Activated T-cell treated with anti-CD3 and anti-CD28 coated beads for 24 hours (primary cell): ENCODE measurements at places on chromosomes 16 and 17.
A peak's percentile ranks its signal among the peaks of the same experiment; 100 is the strongest.

DNA sequence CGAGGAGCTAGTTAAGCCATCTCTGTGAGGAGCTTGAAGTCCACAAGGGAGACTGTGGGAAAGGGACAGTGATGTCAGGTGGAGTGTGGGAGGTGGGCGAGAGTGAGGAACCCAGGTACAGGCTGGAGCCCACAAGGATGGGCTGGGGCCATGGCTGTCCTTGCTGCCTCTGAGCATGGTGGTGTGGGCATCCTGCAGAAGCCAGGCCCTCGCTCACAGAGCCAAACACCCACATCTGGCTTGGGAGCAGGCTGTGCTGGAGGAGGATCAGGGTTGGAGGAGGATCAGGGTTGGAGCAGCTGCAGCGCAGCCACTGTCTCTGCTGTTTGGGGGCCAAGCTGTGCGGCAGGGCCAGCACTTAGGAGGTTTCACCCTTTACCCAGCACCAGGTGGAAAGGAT is 58.2 kb upstream of the ENPP7 start:
- no peak for DNase-seq

DNA sequence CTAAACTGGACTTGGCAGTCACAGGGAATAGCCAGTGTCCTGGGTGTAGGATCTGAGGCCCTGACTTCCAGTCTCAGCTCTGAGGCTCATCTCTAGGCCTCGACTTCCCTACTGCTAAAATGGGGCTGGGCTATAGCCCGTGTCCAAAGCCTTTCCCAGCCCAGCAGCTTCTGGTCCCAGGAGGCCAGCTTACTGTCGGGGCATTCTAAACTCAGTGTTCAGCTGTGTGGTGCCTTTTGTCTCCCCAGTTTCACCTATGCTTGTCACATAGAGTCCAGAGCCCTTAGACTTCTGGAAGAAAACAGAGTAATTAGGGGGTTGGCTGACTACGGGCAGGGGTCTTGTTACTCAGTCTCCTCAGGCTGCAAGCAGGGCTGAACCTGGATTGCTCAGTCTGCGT is 94.8 kb downstream of the WSCD1 start:
- DNase-seq = no peak

GRCh38 chr17:13647543-13648021 is 45.9 kb upstream of the HS3ST3A1 start:
- no peak for DNase-seq

DNA sequence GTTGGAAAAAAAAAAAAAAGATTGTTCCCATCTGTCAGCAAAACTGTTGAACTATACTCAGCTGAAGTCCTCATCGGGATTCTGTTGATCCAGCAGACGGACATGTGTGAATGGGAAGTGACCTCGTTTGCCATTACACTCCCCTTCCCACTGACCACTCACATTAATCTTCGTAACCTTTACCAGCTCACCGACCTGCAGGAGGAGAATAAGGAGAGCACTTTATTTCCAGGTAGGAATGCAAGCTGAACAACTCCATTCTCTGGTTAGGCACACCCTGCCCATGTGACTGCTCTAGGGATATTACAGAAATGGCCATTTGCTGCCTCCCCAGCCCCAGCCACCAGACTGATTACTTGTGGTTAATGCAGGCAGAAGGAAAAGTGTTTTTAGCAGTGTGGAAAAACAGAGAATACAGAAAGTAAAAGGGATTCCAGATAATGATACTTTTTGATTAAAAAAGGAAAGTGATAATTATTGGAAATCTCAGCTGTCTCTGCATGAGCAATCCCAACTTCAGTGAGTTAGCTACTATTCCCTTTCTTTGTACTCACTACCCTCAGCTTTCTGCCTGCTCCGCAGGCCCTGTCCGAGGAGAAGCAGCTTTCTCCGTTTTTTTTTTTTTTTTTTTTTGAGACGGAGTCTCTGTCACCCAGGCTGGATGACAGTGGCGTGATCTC is 23.6 kb upstream of the YWHAE start:
- DNase-seq = no peak

GRCh38 chr17:77496831-77497577 is 356.2 kb downstream of the SEC14L1 start:
- no peak for DNase-seq

- no peak for DNase-seq
Observed at GRCh38 chr16:19997264-19997663, 76.4 kb downstream of the GPR139 start.

DNA sequence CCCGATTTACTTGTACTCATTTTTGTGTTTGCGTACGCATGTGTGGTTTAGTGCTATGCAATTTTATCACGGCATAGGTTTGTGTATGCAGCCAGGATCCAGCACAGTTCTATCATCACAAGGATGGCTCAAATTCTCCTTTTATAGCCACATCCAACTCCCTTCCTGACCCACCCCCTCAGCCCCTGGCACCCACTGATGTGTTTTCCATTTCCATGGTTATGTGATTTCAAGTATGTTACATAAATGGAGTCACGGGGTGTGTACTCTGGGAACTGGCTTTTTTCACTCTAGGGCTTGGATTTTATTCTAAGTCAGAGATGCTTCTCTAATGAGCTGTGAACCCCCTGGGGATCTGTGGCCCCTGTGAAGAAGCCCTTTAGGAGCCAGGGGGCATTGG is 16.8 kb downstream of the IL4R start:
- DNase-seq = no peak

GRCh38 chr17:8913091-8913490 is 45.6 kb upstream of the PIK3R6 start:
- no peak for DNase-seq

DNA sequence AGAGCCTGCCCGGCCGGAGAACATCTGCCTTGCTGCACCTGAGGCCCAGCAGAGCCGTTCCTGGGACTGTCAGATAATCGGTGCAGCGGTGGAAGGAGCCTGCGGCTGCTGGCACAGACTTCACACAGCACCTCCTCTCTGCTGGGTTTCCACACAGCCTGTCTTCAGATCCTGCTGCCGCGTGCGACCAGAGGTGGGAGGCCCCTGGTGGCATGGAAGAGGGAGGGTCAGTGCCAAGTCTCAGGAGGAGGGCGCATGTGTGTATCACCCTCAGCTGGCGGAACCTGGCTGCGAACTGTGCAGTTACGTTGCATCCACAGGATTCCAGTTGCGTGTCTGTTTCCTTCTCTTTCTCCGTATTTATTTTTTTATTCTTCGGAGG is 3.3 kb downstream of the CDK5R1 start:
- no peak for DNase-seq

DNA sequence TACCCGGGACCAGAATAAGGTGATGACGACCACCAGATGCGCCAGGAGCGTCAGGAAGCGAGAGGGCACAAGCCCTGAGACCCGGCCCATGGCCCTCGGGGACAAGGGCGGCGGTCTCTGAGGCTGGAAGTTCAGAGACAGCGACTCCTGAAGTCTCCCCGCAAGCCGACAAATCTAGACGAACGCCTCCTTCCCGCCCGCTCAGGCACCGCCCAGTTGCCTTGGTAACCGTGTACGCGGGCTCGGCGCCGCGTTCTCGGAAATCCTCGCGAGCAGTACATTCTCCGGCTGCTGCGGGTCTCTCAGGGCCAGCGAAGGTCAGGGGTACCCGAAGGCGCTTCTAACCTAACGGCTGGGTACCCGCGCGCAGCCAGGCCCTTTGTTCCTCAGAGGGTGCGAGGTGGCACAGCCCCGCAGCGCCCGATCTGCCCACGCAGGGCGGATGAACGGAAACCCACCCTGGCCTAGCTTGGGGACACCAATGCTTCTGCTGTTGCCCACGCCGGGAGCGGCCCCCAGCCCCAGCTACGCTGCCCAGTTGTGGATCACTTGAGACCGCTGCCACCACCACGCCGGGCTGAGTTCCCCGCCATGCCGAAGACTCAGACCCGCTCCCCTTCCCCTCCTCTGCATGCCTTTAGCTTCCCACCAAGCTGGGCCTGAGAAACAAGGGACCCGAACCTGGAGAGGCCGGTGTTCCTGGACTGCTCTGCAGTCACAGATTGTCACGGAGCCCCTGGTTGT is at the start of gene TMEM107:
TMEM107 (minus strand) TSS at position 184 of the 744 bp plus-strand sequence; CDS start at position 90, 94 bp downstream.
- peak; percentile 83 for DNase-seq

DNA sequence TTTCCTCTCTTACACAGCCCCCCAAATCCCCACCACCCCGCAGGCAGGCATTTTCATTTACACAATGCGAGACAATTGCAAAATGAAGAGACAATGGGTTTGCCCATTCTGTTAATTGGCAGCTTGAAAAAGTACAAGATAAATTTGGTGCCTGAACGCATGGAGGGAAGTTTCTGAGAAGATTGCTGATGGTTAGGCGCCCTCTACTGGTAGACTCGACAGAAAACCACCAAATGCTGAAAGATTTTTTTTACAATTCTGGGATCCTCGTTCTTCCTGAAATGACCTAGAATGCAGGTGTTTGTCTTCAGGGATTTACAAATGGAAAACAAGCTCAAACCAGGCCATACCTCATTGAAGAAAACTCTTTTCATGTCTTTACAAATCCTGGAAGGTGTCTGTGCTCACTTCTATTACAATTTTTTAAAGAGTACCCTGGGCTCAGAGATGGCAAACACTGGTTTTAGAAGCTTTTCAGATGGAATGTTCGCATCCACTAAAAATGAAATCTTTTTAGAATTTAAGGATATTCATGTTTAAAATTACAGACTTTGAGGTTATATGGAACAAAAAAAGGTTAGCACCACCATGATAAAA is 338.5 kb downstream of the PMP22 start:
- peak; percentile 32 for DNase-seq

DNA sequence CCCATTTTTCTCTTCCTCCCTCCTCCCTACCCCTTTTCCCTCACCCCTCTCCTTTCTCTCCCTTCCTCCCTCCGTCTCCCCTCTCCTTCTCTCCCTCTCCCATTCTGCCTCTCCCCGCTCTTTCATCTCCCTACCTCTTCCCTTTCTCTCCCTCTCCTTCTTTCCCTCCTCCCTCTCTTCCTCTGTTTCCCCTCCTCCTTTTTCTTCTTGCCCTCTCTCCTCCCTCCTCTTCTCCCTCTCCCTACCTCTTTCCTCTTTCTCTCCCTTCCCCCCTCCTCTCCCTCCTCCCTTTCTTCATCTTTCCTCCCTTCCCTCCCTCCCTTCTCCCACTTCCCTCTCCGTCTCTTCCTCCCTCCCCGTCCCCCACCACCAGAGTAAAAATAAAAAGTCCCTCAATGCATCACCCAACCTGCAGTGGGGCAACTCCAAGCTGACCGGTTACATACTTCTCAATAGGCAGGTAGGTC is 10.4 kb downstream of the CHD9NB start:
- DNase-seq = no peak

DNA sequence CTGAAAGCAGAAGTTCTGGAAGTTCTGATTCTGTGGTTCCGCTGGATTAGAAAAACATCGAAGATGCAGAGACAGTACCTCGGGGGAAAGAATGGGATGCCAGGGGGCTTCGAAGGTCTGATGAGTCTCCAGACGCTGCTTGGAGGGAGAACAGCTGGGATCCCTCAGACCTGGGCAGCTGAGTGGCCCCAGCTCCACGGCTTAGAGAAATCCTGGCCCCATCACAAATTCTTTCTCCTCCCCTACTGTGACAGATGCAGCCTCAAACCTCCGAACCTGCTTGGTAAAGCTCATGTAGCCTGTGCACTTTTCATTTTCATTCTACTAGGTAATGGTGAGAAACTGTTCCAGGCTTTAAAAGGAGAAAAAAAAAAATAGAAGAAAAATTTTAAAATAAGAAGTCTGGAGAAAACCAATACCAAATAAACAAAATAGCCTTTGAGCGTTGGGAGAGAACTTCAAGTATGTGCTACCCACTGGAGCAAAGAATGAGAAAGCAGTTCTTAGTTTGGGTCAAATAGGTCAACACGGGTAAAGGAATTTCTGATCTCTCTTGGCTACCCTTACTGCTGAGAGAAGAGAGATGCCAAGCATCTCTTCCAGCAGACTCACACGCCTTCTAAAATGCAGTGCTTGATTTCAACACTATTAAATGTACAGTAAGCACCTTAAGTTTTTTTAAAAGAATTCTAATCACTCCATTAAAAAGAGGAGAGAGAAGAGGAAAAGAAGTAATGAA is 19.9 kb downstream of the MAF start:
- no peak for DNase-seq

GRCh38 chr16:59319871-59320270 is 585.8 kb upstream of the GOT2 start:
- no peak for DNase-seq

- DNase-seq = no peak
Observed at GRCh38 chr17:43860927-43861622, 14.1 kb downstream of the CD300LG start.

- no peak for DNase-seq
Observed at GRCh38 chr17:59464246-59464645, 101.2 kb upstream of the DHX40 start.
